ENCODE measurements at places on chromosomes 2 and 18. TPM values are rescaled to one million over a fixed set of nuclear protein-coding genes. Genes with fewer than 3 reads are reported as not detected.
A peak's percentile ranks its signal among the peaks of the same experiment; 100 is the strongest.

GRCh38 chr2:152611458-152612231, 105.6 kb downstream of the PRPF40A start:
- 0 out of 2 replicates have a peak overlapping the region, but pooled peaks have one; percentile 30 for H3K27ac ChIP-seq
- no peak overlapping the region for H3K4me3 ChIP-seq
- no peak for DNase-seq
- H3K36me3 ChIP-seq = peaks cover 26% of the 10 kb centered on the region
- H3K27me3 ChIP-seq = no peaks in the 10 kb centered on the region
- no peaks in the 10 kb centered on the region for H3K4me1 ChIP-seq

DNA sequence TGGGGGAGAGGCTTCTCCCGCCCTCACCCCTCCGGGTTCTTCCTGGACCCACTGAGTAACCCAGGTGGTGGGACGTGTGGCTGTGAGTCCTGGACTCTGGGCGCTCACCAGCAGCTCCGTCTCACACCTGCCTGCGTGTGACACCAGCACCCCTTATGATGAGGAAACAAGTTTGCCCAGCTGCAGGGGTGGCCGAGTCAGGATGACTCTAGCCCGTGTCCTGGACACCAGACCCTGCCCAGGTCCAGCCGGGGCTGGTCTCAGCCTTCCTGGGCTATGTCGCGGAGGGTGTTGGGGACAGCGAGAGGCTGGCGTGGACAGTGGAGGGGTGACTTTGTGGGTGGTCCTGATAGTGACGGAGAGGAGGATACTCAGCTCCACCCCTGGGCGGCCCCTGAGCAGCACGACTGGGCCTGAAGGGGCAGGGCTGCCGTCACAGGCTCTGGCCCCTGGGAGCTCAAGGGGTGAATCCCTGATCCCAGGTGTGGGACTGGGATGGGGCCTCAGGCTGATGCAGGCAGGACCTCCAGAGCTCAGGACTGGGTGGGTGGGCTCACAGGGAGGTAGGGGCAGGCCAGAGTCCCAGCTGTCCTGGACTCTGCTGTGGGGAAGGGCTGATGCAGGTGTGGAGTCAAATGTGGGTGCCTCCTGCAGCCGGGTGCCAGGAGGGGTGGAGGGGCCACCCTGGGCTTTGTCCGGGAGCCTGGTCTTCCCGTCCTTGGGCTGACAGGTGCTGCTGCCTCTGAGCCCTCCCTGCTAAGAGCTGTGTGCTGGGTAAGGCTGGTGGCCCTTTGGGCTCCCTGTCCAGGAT, 3.7 kb downstream of the GPR35 start:
- no peak overlapping the region for H3K27ac ChIP-seq
- DNase-seq = no peak
- no peaks in the 10 kb centered on the region for H3K4me1 ChIP-seq

DNA sequence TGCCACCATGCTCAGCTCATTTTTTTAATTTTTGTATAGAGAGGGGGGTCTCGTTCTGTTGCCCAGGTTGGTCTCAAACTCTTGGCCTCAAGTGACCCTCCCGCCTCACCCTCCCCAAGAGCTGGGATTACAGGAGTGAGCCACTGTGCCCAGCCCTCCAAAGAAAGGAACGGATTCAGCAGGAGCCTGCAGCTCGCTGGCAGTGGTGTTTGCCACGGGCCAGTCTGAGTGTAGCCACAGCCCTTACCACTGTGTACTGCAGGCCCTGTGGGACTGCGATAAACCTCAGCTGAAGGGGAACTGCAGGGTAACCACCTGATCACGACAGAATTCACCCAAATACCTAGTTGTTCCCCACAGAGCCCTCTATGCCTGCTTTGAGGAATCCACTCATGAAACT, 6.8 kb downstream of the COPS9 start:
- H3K4me1 ChIP-seq = peaks cover under 1% of the 10 kb centered on the region
- H3K27ac ChIP-seq = no peak overlapping the region
- no peak for DNase-seq
- no peak overlapping the region for H3K4me3 ChIP-seq
- no peaks in the 10 kb centered on the region for H3K27me3 ChIP-seq
- peaks cover 63% of the 10 kb centered on the region for H3K36me3 ChIP-seq

- H3K27ac ChIP-seq = no peak overlapping the region
- peaks cover 17% of the 10 kb centered on the region for H3K4me1 ChIP-seq
- no peaks in the 10 kb centered on the region for H3K27me3 ChIP-seq
- DNase-seq = no peak
- H3K36me3 ChIP-seq = no peaks in the 10 kb centered on the region
Observed at GRCh38 chr2:148108385-148108784, 87.5 kb downstream of the MBD5 start.

GRCh38 chr2:29115797-29116781, 874 bp downstream of the CLIP4 start:
- H3K4me1 ChIP-seq = peaks cover 6% of the 10 kb centered on the region
- peaks cover 61% of the 10 kb centered on the region for H3K27me3 ChIP-seq
- peak; percentile 21 for DNase-seq
- H3K4me3 ChIP-seq = peak overlapping the region; percentile 79

DNA sequence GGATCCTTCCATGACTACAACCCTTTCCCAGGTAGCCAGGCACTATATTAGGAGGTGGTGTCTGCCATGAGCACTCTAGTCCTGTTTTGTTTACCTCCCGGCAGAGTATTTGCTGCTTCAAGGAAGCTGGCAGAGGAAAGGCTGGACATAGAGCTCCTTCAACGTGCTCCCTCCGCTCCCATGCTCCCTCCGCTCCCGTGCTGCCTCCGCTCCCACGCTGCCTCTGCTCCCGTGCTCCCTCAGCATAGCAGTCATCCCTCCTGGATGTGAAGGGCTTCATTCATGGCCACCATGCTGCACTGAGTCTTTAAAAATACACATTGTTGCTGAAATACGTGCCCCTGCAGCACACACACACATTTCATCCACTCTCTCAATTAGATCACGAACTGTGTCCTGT, 181.9 kb upstream of the MYT1L start:
- no peaks in the 10 kb centered on the region for H3K27me3 ChIP-seq
- DNase-seq = no peak

DNA sequence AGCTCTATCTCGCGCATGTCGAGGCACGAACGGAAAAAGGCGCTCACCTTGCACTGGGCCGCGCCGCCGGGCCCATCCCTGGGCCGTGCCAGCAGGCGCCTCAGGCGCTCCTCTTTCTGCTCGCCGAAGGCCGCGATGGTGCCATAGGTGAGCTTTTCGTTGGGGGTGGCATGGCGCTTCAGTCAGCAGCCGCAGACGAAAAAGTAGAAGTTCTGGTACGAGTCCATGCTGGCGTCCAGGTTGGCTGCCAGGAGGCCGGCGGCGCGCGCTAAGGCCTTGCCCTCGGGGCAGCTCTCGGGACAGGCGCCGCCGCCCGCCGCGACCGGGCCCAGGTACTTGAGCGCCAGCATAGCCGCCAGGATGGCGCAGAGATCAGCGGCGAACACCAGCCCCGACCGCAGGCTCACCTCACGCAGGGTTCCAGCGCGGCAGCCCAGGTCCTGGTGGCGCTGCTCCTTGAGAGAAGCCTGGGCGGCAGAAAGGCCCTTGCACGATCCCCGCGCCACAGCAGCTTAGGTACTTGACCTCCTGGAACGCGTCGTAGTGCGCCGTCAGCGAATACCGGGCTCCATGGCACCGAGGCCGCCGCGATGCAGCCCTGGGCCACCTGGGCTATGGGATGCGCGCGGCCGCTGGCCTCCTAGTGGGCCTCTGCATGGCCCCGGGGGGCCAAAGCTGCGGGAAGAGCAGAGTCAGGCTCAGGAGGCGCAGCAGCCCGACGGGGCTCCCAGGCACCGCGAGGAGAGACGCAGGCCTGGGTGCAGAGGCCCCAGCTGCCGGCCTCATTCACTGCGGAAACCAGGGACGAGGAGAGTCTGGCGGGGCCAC, 12.8 kb downstream of the ALPG start:
- peak overlapping the region; percentile 77 for H3K4me3 ChIP-seq
- DNase-seq = peak; percentile 49
- peaks cover 76% of the 10 kb centered on the region for H3K27me3 ChIP-seq
- H3K27ac ChIP-seq = no peak overlapping the region

DNA sequence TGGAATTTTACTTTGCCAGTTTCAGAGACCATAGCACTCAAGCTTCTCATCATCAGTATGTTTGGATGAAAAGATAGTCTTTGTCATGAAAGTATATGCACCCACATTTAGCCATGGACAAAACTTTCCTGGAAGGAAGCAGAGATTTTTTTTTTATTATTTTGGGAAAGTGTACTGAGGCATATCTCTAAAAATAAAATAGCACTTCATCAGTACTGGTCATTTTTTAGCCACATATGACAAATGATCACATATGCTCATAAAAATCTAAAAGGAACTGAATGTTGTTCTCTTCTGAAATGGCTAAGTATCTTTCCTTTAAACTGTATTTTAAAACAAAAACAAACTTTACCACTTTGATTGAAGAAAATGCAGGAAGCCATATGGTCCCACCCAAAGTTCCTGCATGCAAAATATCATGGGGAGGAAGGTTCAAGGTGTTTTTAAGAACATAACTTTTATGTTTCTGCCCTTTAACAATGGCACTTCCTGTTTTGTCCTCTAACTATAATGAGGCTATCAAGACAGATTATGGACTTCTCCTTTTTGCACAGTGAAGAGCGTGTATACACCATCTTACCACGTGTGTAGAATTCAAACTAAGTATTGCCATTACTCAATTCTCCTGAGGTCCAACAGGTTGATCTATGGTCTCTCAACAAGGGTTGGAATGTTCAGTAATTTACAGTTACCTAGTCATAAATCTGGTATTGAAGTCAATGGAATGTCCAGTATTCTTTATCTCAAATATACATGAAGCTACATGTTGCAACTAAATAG, 77.1 kb upstream of the SLC39A10 start:
- no peaks in the 10 kb centered on the region for H3K36me3 ChIP-seq
- peaks cover 7% of the 10 kb centered on the region for H3K4me1 ChIP-seq
- H3K27me3 ChIP-seq = no peaks in the 10 kb centered on the region

DNA sequence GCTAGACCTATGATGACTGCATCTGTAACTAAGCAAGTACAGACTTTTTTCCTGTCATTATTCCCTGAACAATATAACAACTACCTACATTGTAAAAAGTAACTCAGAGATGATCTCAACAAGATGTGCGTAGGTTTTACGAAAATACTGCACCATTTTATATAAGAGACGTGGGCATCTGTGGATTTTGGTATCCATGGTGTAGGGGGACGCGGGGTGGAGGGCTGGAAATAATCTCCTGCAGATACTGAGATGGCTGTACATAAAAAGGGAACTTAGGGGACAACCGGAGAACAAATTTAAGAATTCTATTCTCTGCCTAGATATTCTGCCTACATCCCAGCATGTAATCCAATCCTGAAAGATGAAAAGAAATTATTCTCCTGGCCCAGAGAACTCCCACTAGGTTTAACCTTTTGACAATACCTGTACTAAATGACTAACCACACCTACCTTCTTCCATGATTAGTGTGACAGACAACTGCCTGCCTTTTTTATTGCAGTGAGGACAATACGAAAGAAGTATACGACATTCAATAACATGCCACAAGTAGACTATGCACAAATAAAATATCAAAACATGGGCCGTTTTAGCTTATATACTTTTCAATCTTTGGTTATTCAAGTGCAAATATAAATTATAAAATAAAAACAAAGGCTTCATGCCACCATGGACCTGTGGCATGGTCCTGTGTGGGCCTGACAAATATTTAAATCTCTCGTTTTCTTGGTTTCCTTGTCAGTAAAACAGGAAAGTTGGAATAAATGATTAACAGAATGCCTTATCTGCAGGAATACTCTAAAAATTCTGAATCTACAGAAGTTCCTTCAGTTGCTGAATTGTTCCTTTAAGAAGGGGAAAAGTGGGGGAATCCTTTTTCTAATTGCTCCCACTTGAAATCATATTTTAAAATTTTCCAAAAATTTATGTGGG, 46.3 kb downstream of the RTN4 start:
- DNase-seq = no peak
- peaks cover 59% of the 10 kb centered on the region for H3K4me1 ChIP-seq

GRCh38 chr2:175964195-175964594, 37.9 kb downstream of the LNPK start:
- H3K4me3 ChIP-seq = no peak overlapping the region
- H3K27ac ChIP-seq = no peak overlapping the region
- H3K36me3 ChIP-seq = peaks cover 31% of the 10 kb centered on the region
- no peaks in the 10 kb centered on the region for H3K4me1 ChIP-seq

DNA sequence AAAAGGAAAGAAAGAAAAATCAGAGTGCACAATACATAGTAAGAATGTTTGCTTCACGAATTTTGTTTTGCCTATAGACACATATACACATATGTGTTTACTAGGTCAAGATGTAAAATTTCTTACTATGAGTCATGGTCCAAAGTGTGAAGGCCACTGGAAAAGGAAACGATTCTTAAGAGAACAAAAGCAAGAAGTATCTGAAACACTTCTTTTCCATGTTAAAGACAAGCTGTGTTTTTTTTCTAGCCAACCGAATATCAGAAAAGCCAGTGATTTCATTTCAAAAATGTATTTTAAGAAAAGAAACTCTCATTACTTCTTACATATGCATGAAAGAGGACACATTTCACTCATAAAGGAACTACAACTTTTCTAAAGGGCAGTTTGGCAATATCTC, 24.9 kb downstream of the PECR start:
- H3K27me3 ChIP-seq = no peaks in the 10 kb centered on the region
- no peak for DNase-seq
- no peak overlapping the region for H3K27ac ChIP-seq
- H3K4me3 ChIP-seq = no peak overlapping the region
- H3K4me1 ChIP-seq = peaks cover 20% of the 10 kb centered on the region
- peaks cover 21% of the 10 kb centered on the region for H3K36me3 ChIP-seq

GRCh38 chr2:215374002-215374401, 61.9 kb downstream of the FN1 start:
- no peak overlapping the region for H3K4me3 ChIP-seq
- H3K4me1 ChIP-seq = no peaks in the 10 kb centered on the region
- no peak for DNase-seq

GRCh38 chr2:10355471-10356438, 53.1 kb downstream of the HPCAL1 start:
- no peak for DNase-seq
- H3K36me3 ChIP-seq = no peaks in the 10 kb centered on the region
- no peak overlapping the region for H3K27ac ChIP-seq
- no peaks in the 10 kb centered on the region for H3K27me3 ChIP-seq
- peaks cover 7% of the 10 kb centered on the region for H3K4me1 ChIP-seq

DNA sequence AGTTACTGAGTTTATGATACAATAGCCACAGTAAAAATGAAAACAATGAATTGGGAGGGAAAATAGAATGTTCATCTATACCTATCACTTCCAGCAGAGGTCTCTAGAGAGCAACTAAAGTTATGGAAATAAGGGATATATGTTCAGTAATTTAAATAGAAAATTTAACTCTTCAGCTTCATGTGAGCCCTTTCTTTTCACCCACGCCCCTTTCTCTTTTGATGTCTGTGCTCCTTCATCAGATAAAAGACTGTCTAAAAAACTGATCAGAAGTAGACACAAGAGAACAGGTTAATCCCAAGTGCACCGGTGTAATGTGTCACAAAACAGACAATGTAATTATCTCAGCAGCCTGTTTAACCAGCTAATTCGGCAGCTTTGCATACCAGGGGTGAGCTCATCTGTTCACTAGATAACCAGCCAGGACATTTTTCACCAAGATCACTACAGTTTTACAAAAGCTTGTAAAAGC, 238.5 kb upstream of the ERBB4 start:
- H3K4me3 ChIP-seq = no peak overlapping the region
- no peaks in the 10 kb centered on the region for H3K27me3 ChIP-seq
- no peak overlapping the region for H3K27ac ChIP-seq
- no peaks in the 10 kb centered on the region for H3K36me3 ChIP-seq

LRRTM4 gene
- total RNA-seq = 8.5 TPM

PSTPIP2 gene
- total RNA-seq = 2.5 TPM

TMEM163 gene
- total RNA-seq = 0.94 TPM

POTEE gene
- 2.2 TPM for total RNA-seq

LBX2 gene
- total RNA-seq = 1.8 TPM

CD8B2 gene
- not detected for total RNA-seq

CASP10 gene
- total RNA-seq = 2.9 TPM

TM4SF20 gene
- total RNA-seq = not detected

GPR75 gene
- 2.8 TPM for total RNA-seq

TEKT4 gene
- total RNA-seq = not detected

SCYGR6 gene
- not detected for total RNA-seq
